Activated T-helper 1 cell treated with anti-CD3 and anti-CD28 coated beads, Interleukin-2, amount 50 U/mL, for 16 hours (primary cell): ENCODE measurements at places on chromosomes 7 and 10.

GRCh38 chr7:66409493-66409892, 204.4 kb downstream of the TPST1 start:
- no peak for DNase-seq

DNA sequence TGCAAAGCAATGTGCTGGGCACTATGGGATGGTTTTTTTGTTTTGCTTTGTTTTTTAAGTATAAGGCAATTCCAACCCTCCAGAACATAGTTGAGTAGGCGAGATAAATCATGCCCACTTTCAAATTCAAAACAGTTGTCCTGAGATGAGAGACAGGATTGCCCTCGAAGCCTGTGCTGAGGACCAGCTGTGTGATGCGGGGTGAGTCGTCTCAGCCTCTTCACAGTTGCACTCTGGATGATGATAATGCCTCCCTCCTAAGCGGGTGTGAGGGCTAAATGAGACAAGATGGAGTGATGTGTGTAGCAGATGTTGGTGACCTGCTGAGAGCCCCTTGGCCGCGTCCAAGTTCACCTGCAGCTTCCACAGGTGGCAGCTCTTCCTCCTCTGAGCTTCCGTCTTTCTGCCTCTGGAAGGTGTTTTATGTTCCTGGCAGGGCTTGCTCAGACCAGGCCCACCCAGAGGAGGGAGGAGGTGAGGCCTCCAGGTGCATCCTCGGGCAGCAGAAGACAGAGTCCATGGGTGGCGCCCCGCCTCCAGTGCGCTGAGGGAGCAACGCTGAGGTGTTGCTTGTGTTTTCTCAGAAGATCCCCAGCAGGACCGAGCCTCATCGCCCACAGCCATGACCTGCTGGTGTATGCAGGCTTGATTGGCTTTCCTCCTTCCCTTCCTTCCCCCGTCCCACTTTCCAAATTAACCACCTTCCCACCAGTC, 30.6 kb downstream of the ECHDC3 start:
- DNase-seq: no peak

- DNase-seq: no peak
These were observed 143.9 kb downstream of the PFKFB3 start for GRCh38 chr10:6346631-6347030.

GRCh38 chr10:92829042-92829785, 19.1 kb upstream of the EXOC6 start:
- no peak for DNase-seq

DNA sequence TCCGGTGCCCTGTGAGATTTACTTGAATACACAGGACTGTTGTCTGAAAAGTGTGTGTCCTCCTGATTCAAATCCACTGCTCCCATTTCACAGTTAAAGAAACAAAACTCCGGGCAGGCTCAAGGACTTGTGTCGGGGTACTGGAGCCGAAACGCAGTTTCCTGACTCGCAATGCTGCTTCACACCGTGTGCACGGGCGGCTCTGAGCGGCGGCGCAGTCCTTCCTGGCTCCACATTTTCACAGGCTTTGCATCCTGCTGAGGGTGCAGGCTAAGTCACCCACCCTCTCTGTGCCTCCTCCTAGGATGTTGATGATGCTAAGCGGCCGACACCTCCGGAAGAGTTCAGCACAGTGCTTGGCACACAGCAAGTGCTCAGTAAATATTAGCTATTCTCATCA, 65.4 kb downstream of the SLIT1 start:
- DNase-seq: no peak

GRCh38 chr7:50957431-50957830, 174.7 kb upstream of the GRB10 start:
- no peak for DNase-seq

DNA sequence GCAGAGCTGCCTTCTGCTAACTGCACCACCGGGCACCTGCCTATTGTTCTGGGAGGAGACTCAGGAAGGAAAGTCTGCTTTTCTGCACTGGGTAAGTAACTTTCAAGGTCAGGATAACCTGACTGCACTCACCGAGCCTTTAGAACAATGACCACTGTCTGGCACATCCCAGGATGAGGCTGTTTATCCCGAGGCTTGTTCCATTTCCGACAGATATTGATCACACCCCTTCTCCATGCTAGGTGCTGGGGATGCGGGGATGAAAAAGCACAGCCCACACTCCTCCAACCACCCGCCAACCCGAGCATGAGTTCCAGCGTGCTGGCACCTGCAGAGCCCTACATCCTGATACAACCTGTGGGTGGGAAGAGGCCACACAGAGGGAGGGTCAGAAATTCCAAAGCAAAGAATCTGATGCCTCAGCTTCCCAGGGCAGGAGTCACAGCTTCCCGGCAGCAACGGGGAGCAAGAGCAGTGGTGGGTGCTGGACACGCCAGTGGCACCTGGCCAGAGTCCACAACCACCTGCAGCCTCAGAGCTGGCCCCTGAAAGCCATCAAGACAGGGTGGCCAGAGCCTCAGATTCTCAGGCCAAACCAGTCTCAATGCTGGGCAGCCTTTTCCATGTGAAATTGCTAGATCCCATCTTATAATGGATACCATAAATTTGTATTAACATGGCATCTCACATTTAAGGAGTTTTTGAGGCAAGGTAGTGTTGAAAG, 34.9 kb upstream of the CNPY1 start:
- no peak for DNase-seq

DNA sequence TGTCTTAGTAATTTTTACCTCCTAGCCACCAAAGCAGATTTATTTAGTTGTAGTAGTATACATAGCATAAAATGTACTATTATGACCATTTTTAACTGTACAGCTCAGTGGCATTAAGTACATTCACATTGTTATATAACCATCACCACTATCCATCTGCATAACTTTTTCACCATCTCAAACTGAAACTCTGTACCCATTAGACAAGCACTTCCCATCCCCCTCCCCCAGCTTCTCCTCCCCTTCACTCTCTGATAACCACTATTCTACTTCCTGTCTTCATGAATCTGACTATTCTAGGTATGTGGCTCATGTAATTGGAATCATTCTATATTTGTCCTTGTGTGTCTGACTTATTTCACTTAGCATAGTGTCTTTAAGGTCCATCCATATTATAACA, 71.9 kb downstream of the MRPL32 start:
- no peak for DNase-seq

DNA sequence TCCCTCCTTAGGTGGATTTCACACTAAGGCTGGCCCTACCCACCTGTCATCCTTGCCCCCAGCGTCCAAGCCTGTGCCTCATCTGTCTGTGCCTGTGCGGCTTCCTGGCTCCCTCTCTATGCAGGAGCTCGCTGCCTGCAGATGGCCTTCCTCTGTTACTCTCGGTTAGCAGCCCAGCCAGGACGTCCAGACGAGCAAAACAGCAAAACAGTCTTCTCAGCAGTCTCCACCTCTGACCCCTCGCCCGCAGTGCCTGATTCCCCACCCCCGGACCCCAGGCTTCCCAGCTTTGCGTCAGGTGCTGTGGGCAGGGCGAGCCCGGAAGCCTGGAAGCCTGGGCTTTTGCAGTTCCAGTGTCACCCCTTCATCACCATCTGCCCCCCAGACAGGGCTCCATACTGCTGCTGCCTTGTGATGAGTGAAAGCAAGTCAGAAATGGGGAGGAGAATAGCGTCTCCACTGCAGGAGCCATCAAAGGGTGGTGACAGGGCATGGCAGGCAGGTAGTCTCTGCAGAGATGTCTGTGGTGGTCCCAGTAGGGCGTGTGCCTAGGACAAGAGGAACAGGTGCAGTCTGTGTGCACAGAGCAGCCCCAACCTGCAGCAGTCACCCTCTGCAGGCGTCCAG, 88.5 kb downstream of the ADCY1 start:
- no peak for DNase-seq

GRCh38 chr7:96017877-96018276, 245.5 kb downstream of the DYNC1I1 start:
- no peak for DNase-seq

DNA sequence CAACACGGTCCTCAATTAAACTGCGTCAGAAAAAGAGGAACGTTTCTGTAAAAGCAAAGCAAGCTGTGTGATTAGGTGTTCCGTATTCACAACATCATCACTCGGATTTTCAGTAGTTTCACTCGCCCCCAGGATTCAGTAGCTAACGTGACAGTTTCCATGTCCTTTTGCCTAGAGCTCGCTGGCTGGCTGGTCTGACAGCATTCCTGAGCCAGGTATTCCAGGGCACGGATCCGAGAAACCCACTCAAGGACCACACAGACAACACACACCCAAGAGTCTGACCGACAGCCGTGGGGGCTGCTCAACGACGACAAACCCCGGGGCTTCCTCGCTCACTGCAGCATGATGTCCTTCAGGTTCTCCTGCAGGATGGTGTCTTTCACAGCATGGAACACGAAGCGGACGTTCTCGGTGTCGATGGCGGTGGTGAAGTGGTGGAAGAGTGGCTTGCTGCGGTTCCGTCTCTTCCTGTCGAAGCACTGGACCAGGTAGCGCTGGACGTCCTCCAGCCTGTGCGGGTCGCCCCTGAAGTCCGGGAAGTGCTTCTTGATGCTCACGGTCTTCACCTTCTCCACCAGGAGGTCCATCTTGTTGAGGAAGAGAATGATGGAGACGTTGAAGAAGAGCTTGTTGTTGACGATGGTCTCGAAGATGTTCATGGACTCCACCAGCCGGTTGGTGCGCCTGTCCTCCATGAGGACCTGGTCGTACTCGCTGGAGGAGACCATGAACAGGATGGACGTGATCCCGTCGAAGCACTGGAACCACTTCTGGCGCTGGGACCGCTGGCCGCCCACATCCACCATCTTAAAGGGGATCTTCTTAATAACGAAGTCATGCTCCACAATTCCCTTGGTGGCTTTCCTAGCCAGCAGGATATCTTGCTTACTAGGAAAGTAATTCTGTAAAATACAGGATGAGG, 43.1 kb downstream of the AMZ1 start:
- no peak for DNase-seq

- no peak for DNase-seq
These were observed 324.1 kb downstream of the ADARB2 start for GRCh38 chr10:1413256-1413655.

DNA sequence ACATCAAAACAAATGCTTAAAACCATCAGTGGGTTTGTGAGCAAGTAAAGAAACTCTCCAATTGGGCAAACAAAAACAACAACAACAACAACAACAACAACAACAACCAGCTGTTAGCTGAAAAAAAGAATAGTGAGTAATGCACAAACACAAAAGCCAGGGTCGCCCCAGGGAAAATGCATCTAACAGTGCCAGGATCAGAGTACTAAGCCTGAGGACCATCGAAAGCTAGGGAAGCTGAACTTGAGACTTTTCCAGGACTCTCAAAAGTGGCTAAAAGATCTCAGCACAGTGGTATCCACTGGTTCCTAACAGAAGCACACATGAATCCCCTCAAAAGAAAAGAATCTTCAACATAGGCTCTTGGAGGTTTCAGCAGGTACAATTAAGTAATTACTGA, 83.3 kb downstream of the CPXM2 start:
- DNase-seq: no peak

GRCh38 chr10:119348516-119349240, 141.3 kb downstream of the GRK5 start:
- DNase-seq: no peak

- DNase-seq: no peak
These were observed 27.4 kb upstream of the GDI2 start for GRCh38 chr10:5840314-5841307.

- DNase-seq: peak; percentile 74
These were observed 97.1 kb downstream of the RGS10 start for GRCh38 chr10:119445311-119445934.

- DNase-seq: no peak
These were observed 1.1 kb downstream of the P4HA1 start for GRCh38 chr10:73095481-73096021.

DNA sequence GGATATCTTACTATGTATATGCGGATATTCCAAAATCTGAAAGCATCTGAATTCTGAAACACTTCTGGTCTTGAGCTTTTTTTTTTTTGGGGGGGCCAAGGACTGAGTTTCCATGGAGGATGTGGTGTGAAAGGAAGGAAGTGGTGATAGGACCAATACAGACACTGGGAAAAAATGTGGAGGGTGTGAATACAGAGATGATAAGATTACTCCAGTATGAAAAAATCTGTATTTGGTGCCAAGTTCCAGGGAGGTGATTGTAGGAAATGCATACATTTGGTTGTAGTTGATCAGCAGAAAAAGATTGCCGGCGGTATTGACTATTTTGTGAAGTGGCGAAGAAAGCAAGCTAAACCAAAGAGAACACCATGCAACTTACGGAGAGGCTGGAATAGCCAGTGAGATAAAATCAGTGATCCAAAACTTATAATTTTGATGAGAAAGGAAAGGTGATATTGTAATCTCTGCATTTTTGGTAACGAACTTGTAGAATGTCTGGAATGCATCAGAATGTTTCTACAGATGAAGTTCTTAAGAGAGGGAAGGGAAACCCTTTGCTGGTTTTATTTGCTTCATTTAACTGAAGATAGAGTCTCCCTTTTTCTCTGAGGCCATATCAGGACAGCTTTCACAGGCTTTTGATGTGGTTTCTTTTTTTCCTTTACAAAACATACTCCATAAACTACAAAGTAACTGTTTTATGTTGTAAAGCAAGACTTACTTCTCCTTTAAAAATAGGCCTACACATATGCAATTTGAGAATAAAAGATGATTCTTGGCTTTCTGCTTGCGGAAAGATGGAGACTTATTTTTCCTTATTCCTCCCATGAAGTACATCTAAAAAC, 6.0 kb downstream of the WDR37 start:
- DNase-seq: no peak

- no peak for DNase-seq
These were observed 683.9 kb downstream of the MAGI2 start for GRCh38 chr7:78769481-78770101.

- no peak for DNase-seq
These were observed 1041.8 kb downstream of the SORCS3 start for GRCh38 chr10:105682911-105683310.

DNA sequence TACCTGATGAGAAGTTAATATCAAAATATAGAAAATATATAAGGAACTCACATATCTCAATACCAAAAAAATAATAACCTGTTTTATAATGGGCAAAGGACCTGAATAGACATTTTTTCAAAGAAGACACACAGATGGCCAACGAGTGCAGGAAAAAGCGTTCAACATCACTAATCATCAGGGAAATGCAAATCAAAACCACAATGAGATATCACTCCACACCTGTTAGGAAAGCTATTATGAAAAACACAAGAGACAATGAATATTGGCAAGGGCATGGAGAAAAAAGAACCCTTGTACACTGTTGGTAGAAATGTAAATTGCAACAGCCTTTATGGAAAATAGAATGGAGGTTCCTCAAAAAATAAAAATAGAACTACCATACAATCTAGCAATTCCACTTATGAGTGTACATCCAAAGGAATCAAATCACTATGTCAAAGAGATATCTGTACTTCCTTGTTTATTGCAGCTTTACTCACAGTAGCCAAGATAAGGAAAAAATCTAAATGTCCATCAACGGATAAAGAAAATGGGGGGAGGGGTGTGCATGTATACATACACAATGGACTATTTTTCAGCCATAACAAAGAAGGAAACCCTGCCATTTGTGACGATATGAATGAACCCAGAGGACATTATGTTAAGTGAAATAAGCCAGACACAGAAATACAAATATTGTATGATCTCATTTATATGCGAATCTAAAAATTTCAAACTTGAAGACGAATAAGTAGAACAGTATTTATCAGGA, 3.6 kb upstream of the ALOX5 start:
- DNase-seq: no peak
